ENCODE measurements at places on chromosomes 13 and 19. TPM values are rescaled to one million over a fixed set of nuclear protein-coding genes. Genes with fewer than 3 reads are reported as not detected.

DNA sequence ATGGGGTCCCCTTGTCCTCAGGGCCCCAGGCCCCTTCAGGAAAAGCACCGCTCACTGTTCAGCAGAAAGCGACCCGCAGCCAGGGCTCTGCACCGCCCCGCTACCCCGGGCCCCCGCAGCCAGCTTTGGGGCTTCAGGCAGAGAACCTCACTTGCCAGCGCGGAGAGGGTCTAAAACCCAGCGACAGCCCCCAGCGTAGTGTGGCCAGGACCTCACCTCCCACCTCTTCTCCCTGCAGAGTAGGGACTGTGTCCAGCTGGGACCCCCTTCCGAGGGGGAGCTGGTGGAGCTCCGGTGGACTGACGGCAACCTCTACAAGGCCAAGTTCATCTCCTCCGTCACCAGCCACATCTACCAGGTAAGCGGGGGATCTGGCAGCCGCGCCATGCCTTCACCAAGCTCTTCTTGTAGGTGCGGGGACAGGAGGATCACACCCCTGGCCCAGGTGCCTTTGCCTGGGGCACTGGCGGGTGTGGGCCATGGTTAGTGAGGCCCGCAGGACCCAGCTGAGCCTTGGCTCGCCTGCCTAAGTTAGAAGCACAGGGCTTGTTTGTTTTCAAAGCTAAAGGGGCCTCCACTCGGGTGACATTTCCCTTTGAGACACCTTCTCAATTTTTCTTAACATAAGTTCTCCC, 175.7 kb downstream of the KDM4B start:
- DNase-seq = no peak

- no peak for DNase-seq
These were observed 61.5 kb downstream of the B3GLCT start for GRCh38 chr13:31261241-31261640.

DNA sequence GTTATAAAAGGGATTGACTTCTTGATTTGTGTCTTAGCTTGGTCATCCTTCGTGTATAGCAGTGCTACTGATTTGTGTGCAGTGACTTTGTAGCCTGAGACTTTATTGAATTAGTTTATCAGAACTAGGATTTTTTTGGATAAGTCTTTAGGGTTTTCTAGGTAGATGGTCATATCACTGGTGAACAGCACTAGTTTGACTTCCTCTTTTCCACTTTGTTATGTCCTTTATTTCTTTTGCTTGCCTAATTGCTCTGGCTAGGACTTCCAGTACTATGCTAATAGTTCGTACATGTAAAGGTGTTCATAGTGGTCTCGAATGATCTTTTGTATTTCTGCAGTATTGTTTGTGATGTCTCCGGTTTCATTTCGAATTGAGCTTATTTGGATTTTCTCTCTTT, 145.4 kb downstream of the DNAJC3 start:
- DNase-seq = no peak

GRCh38 chr13:48874165-48874564, 101.5 kb upstream of the FNDC3A start:
- DNase-seq = no peak

DNA sequence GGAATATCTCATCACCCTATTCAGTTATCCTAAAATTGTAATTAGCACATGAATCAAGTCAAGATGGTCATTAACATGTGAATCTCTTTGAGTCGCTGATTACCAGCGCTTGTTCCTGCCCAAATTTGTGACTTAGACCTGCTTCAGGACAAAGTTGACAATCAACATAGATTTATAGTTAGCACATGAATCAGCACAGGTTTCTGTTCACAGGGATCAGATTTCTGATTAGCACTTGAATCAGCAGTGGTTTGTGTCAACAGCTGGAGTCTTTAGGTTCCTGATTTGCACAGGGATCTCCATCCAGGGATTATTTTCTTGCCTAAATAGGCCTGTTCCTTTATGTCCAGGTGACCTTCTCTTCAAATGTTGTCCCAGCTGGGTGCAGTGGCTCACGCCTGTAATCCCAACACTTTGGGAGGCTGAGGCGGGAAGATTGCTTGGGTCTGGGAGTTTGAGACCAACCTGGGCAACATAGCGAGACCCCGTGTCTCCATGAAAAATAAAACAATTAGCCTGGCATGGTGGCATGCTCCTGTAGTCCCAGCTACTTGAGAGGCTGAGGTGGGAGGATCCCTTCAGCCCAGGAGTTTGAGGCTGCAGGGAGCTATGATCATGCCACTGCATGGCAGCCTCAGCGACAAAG, 3.8 kb upstream of the LRFN3 start:
- no peak for DNase-seq

DNA sequence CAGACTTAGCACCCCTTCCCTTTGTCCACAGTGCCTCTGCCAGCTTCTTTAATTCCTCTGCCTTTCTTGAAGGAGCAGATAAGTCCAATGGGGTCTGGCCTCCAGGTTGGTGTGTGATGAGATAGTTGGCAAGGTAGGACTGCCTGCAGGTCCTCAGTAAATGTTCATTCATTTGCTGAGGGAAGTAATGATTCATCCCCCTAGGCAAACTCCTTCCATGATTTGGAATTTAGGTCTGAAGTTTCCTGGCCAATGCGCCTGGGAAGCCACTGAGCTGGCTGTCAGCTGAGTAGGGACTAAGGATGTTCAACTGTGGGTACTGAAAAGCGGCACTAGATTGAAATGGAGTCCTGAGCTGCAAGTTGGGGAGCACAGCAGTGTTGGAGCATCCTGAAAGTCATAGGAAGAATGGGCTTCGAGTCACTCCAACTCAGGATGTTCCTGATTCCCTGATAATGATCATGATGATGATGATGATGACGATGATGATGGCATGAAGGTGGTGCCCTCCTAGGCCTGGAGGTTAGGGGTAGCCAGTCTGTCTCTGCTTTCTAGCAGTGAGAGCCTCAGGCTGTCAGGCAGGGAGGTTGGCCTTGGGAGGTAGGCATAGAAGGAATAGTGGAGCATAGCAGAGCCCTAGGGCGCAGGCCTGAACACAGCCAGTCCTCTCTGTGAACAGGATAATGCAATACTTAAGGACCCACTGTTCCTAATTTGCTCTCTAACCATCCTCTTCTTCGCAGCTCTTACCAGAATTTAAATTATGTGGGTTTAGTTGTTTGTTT, 44.7 kb downstream of the COL4A2 start:
- DNase-seq = no peak

- no peak for DNase-seq
These were observed 37.4 kb downstream of the KLF5 start for GRCh38 chr13:73096173-73096572.

DNA sequence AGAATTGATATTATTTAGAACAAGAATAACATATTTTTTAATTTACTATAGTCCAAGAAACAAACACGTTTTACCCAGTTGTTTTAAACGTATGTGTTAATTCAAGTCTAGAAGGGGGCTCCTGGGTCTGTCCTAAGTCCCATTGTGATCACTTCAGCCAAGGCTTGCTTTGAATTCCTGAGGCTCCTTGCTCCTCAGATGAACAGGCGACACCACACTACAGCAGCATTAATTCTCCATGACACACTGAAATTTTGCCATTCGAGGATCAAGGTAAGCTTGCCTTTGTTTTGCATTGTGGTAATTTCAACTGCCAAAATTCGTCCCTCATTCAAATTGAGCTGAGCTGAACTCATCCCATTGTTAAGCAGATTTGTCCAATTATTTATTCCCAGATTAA, 1442.6 kb downstream of the SLITRK5 start:
- no peak for DNase-seq

DNA sequence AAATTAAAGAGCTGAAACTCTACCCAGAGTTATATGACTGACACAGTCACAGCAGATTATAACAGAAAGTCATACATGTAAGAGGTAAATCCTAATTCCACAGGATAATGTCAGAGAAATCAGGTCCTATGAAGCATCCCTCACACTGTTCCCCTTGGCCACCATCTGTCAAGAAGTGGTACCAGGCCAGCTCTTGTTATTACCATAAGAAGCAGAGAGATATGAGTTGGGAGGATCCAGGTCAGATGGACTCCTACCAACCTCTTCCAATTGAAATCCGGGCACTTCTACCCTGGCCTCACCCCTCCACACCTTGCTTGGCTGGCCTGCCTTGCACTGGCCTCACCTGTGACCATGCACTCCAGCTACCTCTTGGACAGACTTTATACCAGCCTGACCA, 353.2 kb downstream of the DNAJC15 start:
- no peak for DNase-seq

GRCh38 chr13:107216046-107216755, 648.3 kb upstream of the ARGLU1 start:
- no peak for DNase-seq

DNA sequence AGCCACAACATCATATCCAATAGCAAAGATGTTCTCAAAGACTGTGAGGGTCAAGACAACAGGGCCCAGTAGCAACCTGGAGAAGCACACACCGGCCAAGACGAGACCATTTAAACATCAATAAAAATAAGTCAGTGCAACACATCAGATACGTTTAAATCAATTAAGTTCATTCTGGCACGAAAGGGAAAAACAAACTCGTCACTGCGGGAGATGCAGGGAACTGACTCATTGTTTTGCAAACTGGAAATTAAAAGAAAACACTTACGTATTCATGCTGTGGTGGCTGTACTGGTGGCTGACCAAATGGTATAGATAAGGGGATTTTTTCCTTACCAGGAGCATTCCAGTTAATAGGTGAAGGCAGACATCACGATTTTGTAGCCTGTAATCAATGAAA, 26.3 kb upstream of the SLC15A1 start:
- DNase-seq = no peak

- no peak for DNase-seq
These were observed 21.8 kb downstream of the POLR1D start for GRCh38 chr13:27643334-27644132.

GRCh38 chr19:44725684-44726083, 22.8 kb upstream of the BCL3 start:
- peak; percentile 67 for DNase-seq

GRCh38 chr13:33275916-33276315, 9.6 kb downstream of the STARD13 start:
- DNase-seq = no peak

- DNase-seq = no peak
These were observed 97.2 kb downstream of the EPSTI1 start for GRCh38 chr13:42894765-42895243.

DNA sequence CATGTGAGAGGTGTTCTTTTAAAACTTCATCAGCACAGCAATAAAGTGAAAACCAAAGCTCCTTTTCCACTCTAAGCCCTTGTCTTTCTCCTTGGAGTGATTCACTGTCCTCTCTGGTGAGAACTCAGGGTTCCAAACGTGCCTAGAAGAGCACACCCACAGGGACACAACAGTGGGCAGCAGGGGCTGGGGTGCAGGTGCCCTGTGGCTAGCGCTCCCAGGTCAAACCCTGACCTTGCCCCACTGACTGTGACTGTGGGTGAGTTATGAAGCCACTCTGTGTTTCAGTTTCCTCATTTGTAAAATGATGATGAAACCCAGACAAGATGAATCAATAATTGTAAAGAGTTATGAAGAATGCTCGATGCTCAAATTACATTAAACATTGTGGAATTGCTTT, 37.6 kb upstream of the IGFL1 start:
- DNase-seq = no peak

DNA sequence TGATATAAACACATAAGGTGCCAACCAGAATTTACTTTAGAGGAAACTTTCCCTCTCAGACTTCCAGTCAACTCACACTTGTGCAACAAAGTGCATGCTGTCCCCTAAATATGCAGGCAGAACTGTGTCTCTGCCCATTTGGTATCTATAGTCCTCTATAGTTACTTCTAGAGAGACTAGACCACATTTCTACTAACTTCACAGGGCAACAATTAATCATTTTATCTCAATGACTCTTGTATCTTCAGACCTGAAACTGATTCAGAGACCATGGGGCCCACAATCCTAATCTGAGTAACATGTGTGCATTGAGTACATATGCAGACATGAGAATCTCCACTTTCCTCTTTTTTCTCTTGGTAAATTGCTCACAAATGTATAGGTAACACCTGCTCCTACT, 158.1 kb downstream of the ZNF486 start:
- no peak for DNase-seq

- DNase-seq = no peak
These were observed 38.0 kb downstream of the ITGBL1 start for GRCh38 chr13:101490406-101491015.

- no peak for DNase-seq
These were observed 785.0 kb upstream of the MIR17HG start for GRCh38 chr13:90562443-90562842.

- no peak for DNase-seq
These were observed 423 bp downstream of the KLK8 start for GRCh38 chr19:51000981-51001380.

DNA sequence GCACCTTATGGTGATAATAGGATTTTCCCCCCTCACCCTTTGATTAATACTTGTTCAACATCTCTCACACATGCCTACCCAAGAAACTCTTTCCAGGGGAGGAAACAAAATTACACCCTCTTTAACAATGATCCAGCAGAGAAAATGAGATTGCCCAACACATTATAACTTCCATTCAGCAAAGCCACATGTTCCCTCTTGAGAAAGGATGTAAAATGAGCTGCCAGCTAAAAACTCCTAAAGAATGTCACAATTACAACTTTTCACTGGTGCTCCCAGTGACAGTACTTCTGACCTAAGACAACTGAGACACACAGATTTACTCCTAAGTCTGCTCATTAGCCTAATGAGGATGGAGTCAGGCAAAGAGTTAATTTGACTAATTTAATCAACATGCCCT, 621.4 kb downstream of the DIAPH3 start:
- no peak for DNase-seq

DNA sequence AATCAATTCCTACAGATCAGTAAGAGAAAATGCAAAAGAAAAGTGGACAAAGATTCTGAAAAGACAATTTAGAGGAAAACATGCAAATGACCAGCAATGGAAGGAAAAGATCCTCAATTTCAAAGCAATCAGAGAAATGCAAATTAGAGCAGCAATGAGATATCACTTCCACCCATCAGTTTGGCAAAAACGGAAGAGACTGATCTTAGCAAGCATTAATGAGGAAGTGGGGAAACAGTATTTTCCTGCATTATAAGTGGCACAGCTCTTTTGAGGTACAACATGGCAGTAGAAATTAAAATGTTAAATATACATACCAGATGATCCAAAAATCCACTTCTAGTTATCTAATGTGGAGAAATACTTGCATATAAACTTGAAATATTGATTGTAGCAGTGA, 69.1 kb upstream of the SLC7A1 start:
- DNase-seq = no peak

GRCh38 chr13:110264685-110265275, 42.2 kb downstream of the COL4A1 start:
- no peak for DNase-seq

- DNase-seq = no peak
These were observed 32.3 kb downstream of the UGGT2 start for GRCh38 chr13:96020931-96021330.

Gene JUND
- total RNA-seq = 714 TPM

Gene ZNF724
- total RNA-seq = 3.0 TPM

Gene C19orf73
- 7.5 TPM for total RNA-seq

Gene CLDN10
- total RNA-seq = not detected

Gene MAG
- not detected for total RNA-seq

Gene ZNF560
- total RNA-seq = not detected

Gene ZSCAN5C
- not detected for total RNA-seq

Gene WDR88
- not detected for total RNA-seq

Gene NOVA2
- 0.41 TPM for total RNA-seq

Gene ARRDC2
- 69.6 TPM for total RNA-seq

Gene ZNF738
- 5.9 TPM for total RNA-seq

Measured in transverse colon (tissue), 4 donors.